ENCODE measurements at places on chromosomes 12 and 14.

DNA sequence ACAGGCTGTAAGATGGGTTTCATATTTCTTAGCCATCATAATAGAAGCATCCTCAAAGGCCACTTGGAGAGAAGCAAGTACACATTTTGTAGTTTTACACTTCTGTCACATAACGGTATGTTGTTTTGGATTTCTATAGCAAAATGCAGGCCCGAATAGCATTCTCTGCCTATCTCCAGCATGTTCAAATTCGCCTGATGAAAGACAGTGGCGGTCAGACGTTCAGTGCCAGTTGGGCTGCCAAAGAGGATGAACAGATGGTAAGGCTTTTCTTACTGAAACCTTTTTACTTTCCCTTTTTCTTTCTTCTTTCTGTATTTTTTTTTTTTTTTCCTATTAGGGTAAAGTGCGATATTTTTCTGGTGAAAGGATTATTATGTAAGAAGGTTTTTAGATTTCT, 110.5 kb downstream of the TTLL5 start:
- DNase-seq, result no peak

DNA sequence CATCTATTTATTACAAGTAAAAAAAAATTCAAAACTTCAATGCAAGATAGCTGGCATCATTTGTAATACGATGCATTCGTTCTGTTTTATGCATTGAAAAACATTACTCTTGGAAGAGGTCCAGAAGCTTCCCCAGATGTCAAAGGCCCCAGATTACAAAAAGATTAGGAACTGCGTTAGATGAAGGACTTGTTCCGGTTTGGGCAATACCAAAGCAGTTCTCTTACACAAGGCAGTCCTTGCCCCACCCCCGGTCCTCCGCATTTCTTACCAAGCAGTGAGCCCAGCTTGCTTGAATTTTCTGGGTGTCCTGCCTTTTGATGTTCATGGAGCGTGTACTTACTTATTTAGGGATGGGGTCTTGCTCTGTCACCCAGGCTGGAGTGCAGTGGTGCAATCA, 4.8 kb upstream of the HVCN1 start:
- DNase-seq, result no peak

DNA sequence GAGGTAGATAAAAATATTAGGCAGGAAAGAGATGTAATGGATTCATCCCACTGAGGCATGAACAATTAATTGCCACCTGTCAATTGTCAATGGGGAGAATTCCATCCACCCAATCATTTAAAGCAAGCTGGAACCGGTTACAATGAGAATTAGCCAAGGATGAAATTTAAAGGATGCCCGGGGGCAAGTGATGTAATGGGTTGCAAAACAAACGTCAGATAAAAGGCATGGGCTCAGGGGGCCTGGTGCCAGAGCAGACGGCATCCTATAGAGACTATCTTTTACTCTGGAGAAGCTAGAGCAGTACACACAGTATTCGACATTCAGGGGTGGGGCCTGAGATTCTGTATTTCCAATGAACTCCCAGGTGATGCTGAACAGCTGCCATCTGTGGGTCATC, 80.5 kb upstream of the ZFP36L1 start:
- DNase-seq, result no peak

DNA sequence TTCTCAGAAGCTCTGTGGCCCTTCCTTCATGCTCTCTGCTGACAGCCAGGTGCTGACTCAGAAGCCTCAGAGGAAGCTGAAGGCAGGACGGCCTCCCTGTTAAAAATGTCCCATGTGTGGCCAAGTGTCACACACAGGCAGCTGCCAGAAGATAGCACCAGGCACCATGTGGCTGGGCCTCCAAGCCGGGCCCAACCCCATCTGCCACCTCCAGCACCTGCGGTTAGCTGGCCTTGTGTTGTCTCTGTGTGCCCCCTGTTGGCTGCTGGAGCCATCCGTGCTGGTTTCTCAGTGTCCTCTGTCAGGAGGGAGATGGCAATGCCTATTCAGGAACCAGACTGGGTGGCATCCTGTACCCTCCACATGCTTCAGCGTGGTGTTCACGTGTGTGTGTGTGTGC, 63.2 kb downstream of the TSPAN11 start:
- DNase-seq, result no peak

GRCh38 chr12:13692332-13692731, 289.1 kb downstream of the GRIN2B start:
- no peak for DNase-seq
